Stimulated activated CD8-positive, alpha-beta memory T cell treated with anti-CD3 and anti-CD28 coated beads, Interleukin-7, amount 100 ng/mL, for 1 hour (primary cell): ENCODE measurements at places on chromosomes 2 and 18.

DNA sequence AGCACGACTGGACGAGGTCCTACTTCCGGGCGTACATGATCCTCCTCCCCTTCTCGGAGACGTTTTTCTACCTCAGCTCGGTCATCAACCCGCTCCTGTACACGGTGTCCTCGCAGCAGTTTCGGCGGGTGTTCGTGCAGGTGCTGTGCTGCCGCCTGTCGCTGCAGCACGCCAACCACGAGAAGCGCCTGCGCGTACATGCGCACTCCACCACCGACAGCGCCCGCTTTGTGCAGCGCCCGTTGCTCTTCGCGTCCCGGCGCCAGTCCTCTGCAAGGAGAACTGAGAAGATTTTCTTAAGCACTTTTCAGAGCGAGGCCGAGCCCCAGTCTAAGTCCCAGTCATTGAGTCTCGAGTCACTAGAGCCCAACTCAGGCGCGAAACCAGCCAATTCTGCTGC, 24.8 kb downstream of the LYPD1 start:
- DNase-seq, result no peak

DNA sequence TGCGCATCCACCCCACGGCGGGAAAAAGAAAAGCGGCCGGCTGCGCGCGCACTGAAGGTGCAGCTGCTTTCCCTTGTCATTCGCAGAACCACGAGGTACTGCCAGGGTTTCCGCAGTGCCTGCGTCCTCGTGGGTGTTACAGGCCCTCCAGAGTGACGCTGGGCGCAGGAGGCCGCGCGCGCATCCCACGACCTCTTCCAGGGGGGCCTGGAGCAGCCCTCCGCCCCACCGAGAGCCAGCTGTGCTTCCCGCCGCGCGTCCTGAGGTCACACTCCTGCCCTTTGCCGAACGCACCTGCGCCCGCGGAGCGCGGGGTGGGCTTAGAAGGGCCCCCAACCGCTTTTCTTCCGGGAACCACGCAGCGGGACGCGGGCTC, 378 bp upstream of the IAH1 start:
- peak; percentile 19 for DNase-seq

- no peak for DNase-seq
Observed at GRCh38 chr2:133158024-133158423, 410.2 kb downstream of the NCKAP5 start.

DNA sequence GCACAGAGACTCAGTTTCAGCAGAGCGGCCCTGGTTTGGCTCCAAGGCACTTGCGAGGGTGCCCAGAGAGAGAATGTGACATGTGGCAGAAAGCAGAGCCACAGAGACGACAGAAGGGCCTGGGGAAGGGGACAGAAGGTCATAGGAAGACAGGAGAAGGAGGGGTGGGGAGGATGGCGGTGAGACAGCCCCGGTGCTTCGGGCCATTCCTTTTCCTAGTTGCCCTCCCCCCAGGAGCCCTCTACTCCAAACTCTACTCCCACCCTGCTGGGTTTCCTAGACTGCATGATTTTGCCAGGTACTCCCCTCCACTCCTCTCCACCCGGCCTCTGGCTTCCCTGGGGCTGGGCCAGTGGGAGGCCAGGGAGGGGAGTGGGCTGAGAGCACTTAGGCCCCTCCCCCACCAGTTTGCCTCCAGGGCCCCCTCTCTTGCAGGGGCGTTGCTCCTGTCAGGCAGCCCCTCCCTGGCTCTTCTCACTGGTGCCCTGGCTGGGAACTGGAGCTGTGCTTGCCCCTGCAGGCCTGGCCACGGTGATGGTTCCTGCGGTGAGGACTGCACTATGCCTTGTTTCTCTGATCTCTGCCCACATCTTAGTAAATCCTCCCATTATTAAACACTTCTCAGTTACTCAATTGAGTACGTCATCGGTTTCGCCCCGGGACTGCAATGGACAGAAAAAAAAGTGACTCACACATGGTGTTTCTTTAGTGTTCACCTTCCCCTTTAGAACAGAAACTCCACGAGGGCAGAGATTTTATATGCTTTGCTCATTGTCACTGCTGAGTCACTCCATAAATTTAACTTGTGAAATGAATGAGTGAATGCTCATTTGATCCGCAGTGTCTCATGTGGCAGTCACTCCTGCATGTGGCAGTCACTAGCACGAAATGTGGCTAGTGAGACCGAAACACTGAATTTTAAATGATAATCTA, 58.7 kb upstream of the SP3 start:
- no peak for DNase-seq

GRCh38 chr2:69994166-69994565, 32.7 kb upstream of the ASPRV1 start:
- no peak for DNase-seq

DNA sequence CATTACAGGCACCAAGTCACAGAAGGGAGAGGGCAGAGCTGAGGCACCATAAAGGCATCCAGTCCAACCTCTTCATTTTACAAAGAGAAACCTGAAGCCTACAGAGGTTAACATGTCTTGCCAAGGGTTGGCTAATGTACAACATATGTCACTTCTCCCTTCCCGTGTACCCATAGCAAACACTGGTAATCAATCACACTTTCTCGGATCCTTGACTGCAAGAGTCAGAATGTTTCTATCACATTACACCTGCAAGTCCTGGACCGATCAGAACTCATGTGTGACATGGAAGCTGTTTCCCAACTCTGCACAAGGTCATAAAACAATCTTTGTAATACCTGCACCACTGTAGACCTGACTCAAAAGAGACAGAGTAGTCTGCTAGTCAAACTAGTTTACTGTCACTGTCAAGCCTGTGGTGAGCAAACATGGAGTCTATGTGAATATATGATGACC, 6.0 kb downstream of the ANKRD44 start:
- no peak for DNase-seq

DNA sequence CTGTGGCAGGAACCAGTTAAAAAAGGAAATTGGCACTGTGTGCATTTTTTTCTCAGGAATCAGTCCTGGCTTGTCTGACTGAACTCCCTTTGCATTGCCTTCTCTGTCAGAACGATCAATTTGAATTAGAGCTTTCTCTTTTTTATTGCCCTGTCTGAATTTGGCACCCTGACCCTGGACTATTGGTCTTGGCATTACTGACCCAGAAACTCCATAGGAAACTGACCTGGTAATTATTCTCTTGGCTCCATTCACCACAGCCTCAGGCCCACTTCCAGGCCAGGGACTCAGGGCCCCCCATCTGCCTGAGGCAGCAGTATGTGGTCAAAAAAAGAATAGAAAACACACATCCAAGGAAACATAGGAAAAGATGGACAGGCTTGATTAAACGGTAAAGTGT, 32.0 kb upstream of the CCDC88A start:
- DNase-seq, result no peak

- no peak for DNase-seq
Observed at GRCh38 chr2:181752301-181752700, 72.0 kb upstream of the NEUROD1 start.

- DNase-seq, result no peak
Observed at GRCh38 chr2:196137271-196137670, 34.1 kb downstream of the STK17B start.

DNA sequence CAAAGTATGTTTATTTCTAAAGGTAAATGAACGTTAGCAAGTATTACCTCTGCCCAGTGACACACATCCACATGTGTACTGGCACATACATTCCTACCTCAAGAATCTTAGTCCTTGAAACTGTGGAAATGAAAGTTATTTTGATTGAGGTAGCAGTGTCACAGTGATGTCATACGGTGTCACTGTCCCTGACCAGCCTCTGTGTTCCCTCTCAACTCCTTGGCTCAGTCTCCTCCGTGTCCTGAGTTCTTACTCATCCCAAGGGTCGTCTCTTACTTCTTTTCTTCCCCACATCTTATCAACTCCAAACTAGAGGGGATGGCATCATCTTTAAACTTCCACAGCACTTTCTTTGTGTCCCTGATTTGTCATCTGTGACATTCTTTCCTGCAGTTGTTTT, 3.3 kb downstream of the NCK2 start:
- no peak for DNase-seq

- no peak for DNase-seq
Observed at GRCh38 chr18:53752781-53753367, 471.6 kb downstream of the MBD2 start.

DNA sequence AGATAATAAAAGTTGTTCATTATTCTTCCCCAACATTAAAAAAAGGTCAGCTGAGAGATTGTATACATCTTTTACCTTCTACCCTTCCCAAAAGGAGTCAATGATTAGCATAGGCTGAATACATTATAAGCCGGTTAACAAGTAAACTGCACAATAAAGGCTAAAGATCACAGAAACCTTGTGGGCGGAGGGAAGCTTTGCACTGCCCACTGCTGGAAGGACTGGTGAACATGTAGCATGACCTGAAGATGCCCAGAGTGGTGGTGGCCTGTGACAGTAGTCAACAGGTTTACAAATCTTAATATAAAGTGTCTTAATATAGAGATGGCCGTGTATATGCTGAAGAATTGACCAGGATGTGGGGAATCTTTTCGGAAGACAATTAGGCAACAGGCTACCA, 35.6 kb downstream of the ARL5A start:
- no peak for DNase-seq

GRCh38 chr2:229815342-229815741, 101.0 kb upstream of the DNER start:
- DNase-seq, result no peak

DNA sequence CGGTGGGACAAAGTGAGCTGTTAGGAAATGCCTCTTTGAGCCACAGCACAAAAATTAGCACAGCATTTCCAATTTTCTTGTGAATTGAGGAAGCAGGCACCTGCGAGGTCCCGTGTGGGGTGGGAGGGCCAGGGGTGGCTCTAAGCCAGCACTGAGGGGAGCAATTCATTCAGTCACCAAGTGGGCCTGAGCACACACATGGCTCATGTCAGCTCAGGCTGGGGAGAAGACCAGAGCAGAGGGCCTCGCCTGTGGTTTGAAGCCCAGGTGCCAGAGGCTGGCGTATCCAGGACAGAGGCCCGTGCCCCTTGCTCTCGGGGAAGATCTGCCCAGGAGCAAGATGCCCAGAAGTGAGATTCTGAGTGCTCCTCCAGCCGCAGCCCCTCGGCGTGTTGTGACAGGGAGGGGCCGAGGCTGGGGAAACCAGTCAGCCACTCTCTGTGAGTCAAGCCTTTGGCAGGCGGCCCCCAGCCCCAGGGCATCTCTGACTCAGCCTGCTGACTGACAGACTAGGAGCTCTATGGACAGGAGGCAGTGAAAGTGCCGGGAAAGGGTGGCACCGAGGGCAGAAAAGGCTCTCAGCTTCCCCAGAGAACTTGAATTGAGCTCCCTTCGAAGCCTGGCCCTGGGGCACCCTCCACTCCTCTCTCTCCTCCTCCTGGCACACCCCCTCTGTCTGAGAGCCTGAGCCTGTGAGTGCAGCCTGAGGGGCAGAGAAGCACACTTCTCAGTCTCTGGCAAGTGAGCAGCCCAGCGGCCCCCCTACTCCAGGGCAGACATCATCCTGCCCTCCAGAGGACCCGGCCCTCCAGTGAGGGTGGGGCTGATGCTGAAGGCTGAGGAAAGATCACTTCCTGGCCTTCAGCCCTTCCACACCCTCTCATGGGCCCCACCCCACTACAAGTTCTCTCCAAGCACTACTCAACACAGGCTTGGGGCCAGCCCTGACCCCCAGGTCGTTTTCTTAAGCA, 32.3 kb downstream of the CYP26B1 start:
- no peak for DNase-seq

DNA sequence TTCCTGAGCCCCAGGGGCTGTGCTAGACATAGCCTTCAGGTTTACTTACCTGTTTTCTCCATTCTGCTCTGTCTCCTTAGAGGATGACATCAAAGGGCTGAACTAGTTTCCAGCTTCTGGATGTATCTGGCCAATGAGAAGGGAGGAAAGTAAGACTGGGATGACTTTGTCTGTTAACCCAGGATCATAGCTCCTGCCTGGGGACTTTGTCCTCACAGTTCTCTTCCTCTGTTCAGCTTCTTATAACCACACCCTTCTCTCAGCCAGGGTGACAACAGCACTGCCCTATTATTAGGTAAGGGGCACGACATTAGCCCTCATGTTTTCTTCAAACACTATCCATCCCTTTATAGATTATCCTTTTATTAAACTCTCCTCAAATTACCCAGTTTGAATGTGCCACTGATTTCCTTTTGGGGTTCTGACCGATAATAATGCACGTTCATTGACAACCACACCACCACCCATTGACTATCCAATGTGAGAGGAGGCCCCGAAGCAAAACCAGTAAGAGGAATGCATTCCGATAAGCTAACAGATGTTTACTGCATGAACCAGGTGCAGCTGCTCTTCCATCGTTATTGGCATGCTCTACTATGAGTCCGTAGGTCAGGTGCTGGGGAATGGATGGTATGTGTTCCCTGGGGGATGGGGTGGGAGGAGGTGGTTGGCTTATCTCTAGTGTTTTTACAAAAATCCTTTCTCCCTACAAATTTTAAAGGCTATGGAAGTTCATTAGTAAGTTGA, 23.5 kb downstream of the TSN start:
- no peak for DNase-seq

- no peak for DNase-seq
Observed at GRCh38 chr2:134127496-134127895, 126.4 kb upstream of the MGAT5 start.

- no peak for DNase-seq
Observed at GRCh38 chr18:63480915-63481314, 4.2 kb downstream of the SERPINB5 start.

DNA sequence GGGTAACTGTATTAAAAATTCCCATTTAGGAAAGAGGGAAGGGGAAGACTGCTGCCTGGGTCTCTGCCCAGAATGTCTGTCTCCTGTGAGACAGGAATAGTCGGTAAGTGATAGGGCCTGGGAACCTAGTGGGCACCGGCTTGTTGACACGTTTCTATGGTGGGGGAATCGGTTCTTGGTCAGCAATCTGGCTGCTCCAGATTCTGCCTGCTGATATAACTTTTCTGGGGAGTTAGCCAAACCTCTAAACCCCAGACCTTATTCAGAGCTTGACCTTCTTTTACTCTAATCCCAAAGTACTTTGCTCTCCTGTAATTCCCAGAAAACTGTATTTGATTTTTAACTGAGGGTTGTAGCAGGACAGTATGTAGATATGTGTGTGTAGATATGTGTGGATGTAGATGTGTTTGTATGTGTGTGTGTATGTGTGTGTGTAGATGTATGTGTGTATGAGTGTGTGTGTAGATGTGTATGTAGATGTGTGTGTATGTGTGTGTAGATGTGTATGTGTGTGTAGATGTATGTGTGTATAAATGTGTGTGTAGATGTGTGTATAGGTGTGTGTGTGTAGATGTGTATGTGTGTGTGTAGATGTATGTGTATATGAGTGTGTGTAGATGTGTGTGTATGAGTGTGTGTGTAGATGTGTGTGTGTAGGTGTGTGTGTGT, 61.8 kb upstream of the TXNDC2 start:
- no peak for DNase-seq

DNA sequence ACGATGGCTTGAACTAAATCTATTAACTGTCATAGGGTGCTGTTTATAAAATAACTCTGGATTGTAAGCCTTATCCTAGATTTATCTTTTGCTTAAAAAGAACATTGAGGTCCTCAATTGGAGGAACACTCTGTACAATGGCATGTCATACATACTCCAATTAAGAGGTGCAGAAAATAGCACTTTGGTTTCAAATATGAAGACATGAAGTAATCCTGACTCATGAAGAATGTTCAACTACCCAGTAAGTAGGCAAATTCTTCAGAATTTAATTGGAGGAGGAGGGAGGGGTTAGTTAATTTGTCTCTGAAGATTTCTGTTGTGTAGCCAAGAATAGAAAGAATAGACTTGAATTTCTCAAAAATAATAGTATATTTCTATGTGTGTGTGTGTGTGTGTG, 36.1 kb downstream of the DCC start:
- no peak for DNase-seq
